ENCODE measurements at places on chromosomes 4 and X.

DNA sequence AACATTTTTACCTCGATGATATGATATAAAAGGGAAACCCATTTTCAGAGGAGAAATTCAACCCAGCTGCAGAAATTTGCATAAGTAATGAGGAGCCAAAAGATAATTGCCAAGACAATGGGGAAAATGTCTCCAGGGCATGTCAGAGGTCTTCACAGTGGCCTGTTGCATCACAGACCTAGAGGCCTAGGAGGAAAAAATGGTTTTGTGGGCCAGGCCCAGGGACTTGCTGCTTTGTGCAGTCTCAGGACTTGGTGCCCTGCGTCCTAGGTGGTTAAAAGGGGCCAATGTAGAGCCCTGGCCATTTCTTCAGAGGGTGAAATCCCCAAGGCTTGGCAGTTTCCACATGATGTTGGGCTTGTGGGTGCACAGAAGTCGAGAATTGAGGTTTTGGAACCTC lies 106.9 kb downstream of the CPXCR1 start:
- DNase-seq: no peak

- DNase-seq: no peak
These were observed 55.2 kb downstream of the MAGEC2 start for GRCh38 chrX:142149919-142150318.

- no peak for DNase-seq
These were observed 346.7 kb upstream of the RASGEF1B start for GRCh38 chr4:81818385-81818920.

GRCh38 chrX:153063315-153063714 lies 7.0 kb downstream of the PNMA3 start:
- no peak for DNase-seq

DNA sequence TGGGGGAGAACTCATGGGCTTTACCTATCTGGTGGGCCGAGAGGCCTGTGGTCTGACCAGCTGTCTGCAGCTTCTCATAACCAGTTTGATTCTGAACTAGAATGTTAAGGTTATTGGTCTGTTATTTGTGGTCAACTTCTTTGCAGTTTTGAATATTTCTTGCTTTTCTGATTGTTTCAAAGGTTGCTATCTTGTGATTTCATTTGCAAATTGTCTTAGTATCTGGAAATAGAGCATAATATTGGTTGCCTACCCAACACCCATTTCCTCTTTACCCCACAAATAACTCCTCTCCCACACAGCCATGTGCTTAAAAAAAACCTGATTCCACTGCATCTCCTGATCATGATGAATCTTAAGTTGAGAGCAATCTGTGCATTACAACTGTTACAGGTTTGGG lies 39.1 kb upstream of the BMP2K start:
- no peak for DNase-seq

- DNase-seq: peak; percentile 15
These were observed 45.9 kb downstream of the HMGB2 start for GRCh38 chr4:173288296-173288695.

GRCh38 chr4:161403781-161404180 lies 760.0 kb downstream of the FSTL5 start:
- DNase-seq: no peak
